ENCODE measurements at places on chromosomes 4 and X.

DNA sequence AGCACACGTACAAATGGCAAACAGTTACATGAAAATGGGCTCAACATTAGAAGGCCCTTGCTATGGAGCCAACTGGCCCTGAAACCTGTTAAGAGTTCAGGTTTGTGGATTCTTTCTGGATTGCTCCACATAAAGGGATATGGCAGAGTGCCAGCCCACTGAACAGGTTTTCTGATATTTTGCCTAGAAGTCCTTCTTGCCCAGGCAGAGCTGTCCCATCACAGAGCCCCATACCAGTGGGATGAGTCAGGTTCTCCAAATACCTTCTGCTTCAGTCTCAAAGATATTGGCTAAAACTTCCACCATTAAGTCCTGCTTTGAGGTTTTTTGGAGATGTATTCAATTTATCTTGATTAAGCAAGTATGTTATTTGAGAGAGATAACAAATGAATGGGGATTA, 146.8 kb upstream of the IL1RAPL2 start:
- DNase-seq = no peak

- no peak for DNase-seq
These were observed 32.7 kb downstream of the TMSB4X start for GRCh38 chrX:13007519-13008188.

DNA sequence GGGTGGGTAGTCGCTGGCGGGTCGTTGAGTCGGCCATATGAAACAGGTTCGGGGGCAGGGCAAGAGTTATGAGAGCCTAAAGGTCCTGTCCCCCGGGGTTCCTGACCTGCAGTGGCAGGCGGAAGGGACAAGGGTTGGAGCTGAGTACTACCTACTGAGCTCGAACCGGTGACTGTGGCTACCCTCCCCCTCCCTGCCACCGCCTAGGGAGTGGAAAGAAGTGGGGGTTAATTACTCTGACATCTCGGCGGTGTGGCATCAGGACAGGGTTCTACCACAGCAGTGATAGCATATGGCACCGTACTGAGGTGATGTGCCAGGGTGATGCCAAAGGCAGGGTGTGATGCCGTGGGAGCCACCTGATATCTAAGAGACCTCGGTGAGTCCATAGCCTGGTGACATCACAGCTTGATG, 307 bp downstream of the ATG4A start:
- no peak for DNase-seq

DNA sequence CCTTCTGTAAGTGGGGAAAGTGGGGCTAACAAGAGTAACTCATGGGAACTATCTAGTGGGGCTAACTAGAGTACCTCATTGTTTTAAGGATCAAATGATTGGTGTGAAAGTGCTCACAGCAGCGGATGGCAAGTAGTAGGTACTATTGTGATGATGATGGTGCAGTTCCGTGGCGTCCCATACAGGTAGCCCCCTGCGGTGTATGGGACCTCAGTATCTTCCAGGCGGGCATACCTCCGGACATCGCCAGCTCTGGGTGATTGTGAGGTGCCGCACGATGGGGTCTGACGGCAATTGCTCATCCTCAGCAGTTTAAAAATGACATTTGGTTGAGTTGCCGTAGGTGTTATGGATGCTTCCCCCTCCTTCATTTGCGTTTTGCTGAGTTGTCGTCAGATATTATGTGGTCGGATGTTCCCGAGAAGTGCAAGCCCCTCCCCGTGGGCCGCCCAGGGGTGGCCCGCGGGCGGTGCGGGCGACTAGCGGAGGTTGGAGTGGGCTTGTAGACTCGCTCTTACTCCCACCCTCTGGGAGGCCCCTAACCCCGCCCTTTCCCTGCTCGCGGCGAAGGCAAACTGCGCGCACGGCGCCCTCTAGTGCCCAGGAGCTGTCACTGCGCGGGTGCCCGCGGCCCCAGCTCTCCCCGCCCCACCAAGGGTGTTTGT, 18.3 kb upstream of the GPR101 start:
- DNase-seq = peak; percentile 67

DNA sequence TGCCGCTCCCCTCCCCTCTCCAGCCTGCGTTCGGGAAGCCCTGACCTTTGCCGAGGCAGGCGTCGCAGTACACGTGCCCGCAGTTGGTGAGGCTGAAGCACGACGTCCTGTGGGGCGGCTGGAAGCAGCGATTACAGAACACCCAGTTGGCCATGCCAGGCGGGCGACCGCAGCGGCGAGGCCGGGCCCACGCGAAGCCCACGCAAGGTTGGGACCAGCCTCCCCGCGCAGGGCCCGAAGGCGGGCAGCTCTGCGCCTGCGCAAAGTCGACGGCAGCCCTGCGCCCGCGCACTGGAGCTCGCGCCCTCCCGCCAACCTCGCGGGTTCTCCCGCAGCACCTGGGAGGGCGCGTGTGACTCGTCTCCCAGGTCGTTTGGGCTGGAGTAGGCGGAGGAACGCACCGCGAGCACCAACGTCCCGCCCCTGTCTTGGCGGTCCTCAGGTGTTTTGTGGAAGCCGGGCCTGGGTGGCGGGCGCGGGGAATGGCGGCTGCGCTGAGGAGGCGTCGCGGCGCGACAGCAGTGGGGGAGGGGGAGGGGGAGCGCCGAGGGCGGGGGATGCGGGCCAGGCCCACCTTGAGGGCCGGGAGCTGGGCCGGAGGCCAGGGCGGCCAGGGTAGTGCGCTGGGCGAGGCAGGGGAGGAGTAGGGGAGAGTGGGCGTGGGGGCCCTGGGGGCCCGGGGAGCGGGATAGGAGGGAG, at the start of gene RNF212:
Gene RNF212, minus strand, starts transcription at position 254 of the 699 bp plus-strand sequence. Its CDS starts 100 bp downstream, at position 154.
- DNase-seq = peak; percentile 15

DNA sequence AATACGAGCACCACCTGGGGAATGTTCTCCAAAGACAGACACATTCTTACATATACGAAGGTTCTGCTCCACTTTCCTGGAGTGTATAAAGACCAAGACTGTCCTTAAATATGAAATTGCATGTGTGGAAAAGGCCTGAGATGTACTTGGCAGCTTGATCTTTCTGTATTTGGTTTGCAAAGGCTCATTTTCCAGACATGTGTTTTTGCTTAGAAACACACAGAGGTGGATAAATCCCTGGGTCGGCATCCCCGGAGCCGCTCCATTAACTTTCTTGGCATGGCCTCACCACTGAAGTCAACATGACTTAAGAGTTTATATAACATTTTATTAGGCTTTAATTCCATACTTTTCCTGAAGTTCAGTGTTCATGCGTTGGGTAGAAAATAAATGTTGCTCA, 239.4 kb downstream of the LDB2 start:
- no peak for DNase-seq

DNA sequence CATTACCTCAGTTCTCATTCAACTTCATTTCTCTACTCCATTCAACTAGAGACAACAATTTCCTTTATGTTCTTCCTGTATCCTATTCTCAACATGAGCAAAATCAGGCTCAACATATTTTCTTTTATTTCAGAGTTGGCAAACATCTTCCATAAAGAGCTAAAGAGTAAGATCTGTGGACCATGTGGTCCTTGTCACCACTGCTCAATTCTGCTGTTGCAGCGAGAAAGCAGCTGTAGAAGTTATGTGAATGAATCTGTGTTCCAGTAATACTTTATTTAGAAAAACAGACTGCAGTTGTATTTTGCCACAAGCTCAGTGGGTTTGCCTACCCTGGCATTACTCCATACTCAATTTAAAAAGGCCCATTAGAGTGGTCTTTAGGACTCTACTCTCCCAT, 2057.3 kb downstream of the ARAP2 start:
- no peak for DNase-seq

DNA sequence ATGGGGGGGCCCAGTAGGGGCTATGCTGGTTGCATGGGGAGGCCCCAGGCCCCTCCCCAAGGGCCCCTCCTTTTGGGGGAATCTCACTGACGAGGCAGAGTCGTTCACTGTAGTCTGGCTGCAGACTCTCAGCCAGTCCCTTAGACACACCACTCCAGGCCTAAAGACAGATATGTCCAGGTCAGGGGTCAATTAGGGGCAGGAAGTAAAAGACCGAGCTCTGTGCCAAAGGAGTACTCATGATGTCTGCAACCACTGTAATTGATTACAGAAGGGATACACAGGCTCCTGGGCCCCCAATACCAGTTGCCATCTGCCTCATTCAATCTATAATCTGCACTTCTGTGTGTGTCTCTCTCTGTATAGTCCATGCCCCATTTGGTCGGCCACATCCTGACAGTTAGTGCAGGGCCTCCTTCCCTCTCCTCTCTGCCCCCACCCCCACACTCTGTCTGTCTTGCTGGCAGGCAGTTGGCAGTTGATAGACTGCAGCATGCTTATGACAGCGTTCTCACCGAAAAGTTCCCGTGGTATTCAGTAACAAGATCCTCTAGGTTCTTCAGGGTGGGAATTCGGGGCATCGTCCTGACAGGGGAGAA, 1.3 kb upstream of the CXorf65 start:
- no peak for DNase-seq

DNA sequence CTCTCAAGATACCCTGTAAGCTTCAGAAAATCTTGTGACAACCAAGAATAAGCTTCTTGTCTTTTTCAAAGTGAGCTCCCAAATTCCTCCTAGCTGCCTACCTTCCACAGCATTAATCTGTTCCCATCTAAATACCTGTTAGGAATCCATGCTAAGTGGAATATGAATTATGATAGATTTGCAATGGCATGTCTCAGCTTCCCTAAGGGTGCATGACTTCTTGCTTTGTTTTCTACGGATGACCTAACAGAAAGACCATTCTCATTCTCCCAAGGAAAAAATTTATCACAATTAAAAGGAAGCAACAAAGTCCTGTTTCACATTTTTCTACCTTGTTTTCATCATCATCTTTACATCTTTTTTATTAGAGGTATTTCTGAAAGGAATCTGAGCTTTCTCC, 532.7 kb downstream of the GRXCR1 start:
- DNase-seq = no peak

DNA sequence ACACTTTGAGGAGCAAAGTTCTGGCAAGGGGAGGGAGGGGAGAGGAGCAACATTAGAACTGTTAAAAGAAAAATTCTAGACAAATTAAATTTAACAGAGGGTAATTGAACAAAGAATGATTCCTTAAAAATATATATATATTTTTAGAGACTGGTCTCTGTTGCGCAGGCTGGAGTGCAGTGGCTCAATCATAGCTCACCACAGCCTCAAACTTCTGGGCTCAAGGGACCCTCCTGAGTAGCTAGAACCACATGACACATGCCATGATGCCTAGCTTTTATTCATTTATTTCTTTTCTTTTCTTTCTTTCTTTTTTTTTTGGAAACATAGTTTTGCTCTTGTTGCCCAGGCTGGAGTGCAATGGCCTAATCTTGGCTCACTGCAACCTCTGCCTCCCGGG, 19.1 kb upstream of the SPINK2 start:
- no peak for DNase-seq

- no peak for DNase-seq
These were observed 504 bp upstream of the RBM3 start for GRCh38 chrX:48573690-48574269.

GRCh38 chr4:169583563-169583962, 28.8 kb downstream of the NEK1 start:
- DNase-seq = no peak

DNA sequence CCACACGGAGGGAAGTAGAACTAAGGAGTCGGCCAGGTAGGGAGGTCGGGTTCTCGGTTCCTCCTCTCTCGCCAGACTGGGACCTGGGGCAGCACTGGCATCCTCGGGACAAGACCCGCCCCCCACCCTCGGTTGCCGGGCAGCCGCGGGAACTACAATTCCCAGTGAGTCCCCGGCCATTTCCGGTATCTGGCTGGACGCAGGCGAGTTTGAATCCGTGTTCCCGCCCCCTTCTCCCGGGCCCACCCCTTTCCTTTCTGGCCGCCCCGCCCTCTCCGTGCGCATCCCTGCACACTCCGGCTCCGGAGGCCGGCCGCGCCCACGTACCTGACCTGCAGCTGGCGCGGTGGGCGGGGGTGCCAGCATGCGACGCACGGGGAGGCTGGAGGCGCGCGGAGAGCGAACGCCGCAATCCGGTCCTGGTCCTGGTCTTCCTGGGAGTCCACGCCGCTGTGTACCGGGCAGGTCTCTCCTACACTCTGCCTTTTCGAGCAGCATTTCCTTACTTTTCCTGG, 10.2 kb upstream of the DLG3 start:
- DNase-seq = peak; percentile 53

- DNase-seq = no peak
These were observed 660.0 kb upstream of the POU3F4 start for GRCh38 chrX:82848111-82848510.

- DNase-seq = peak; percentile 27
These were observed at the start of gene SLC25A43 for GRCh38 chrX:119398974-119399771. SLC25A43 (plus strand) TSS chrX:119399336; CDS start chrX:119399404, 68 bp downstream.

DNA sequence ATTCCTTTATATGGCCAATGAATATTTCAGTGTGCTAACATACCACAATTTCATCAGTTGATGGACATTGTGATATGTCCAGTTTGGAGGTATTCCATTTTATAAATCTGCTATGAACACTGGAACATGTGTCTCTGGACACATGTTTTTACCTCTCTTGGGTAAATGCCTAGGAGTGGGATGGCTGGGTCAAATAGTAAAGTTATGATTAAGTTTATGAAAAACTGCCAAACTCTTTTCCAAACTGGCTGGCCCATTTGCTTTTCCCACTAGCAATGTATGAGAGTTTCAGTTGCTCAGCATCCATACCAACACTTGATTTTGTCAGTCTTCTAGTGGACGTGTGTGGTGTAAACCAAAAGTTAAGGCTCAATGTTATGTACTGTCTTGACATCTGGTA, 40.5 kb downstream of the CEP44 start:
- DNase-seq = no peak

DNA sequence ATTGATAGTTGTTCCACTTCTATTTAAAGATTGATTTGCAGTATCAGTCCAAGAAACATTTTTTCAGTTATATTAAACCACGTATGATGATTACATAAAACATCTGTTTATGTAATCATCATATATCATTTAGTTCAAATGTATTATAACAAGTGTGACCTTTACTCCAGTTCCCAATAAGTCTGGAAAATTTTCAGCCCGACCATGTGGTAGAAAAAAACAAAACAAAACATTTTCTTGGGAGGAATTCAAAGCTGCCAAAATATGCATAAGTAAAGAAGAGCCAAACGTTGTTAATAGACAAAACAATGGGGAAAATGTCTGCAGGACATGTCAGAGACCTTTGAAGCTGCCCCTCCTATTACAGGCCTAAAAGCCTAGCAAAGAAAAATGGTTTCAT, 709.1 kb downstream of the FAT4 start:
- DNase-seq = no peak

DNA sequence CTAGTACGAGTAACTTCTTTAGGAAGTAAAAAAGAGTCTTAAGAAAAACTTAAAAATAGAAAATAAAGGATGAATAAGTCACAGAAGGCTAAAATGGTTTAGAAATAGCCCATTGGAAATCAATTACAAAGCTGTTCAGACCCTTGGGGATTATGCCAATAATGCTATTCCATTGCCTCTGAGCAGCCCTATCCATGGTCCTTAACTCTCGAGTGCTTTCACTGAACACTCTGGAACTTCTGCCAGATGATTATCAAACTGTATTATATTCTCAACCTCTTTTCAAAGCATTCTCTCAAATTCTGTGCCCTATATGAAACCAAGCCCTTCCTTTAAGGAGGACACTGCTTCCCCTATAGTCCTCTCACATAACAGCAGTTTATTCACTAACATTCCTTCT, 17.0 kb downstream of the SLC9B1 start:
- no peak for DNase-seq

GRCh38 chrX:39439906-39440798, 638.9 kb downstream of the MID1IP1 start:
- no peak for DNase-seq

Measured in stimulated activated naive B cell treated with anti-CD40 and anti-IgM and Interleukin-4, amounts not matched to agents 10 μg/mL and 1 μg/mL and 100 μg/mL, for 72 hours (primary cell).